Hepatocyte (in vitro differentiated cells): ENCODE measurements at places on chromosomes 2 and 18. TPM values are rescaled to one million over a fixed set of nuclear protein-coding genes. Genes with fewer than 3 reads are reported as not detected.

- H3K36me3 ChIP-seq: no peaks in the 10 kb centered on the region
- peak; percentile 50 for DNase-seq
- no peak overlapping the region for H3K4me3 ChIP-seq
- H3K27ac ChIP-seq: peak overlapping the region; percentile 74
Observed at GRCh38 chr2:215973954-215974699, 39.2 kb downstream of the MREG start.

GRCh38 chr2:122034777-122035176 lies 279.3 kb downstream of the TSN start:
- no peak overlapping the region for H3K4me3 ChIP-seq
- H3K36me3 ChIP-seq: no peaks in the 10 kb centered on the region
- H3K4me1 ChIP-seq: no peaks in the 10 kb centered on the region
- H3K27me3 ChIP-seq: peaks cover 5% of the 10 kb centered on the region
- no peak overlapping the region for H3K27ac ChIP-seq

Gene IL1RL2
- 1.3 TPM in 1 of 2 replicates, not detected in the other for polyA plus RNA-seq

DNA sequence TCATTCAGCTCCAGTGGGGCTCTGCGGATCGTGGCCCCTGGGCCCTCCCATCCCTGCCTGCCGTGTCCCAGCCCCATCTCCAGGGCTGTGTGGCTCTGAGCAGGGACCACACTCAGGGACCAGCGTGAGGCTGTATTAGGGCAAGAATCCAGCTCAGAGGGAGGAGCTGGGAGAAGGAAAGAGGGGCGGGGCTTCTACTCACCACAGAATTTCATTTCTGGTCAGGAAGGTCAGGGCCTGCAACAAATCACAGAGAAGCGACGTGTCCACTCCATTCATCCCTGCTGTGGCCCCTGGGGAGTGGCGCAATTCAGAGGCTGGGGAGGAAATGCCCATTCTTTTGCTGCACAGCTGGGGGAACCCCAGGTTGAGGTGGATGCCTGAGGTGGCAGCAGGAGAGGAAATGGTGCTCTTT lies 828 bp downstream of the CIB4 start:
- H3K27ac ChIP-seq: peak overlapping the region; percentile 31
- H3K27me3 ChIP-seq: peaks cover 5% of the 10 kb centered on the region
- H3K36me3 ChIP-seq: no peaks in the 10 kb centered on the region

GRCh38 chr18:23575309-23575651 lies 11.0 kb downstream of the NPC1 start:
- H3K4me1 ChIP-seq: peaks cover 29% of the 10 kb centered on the region
- peak overlapping the region; percentile 64 for H3K27ac ChIP-seq
- no peaks in the 10 kb centered on the region for H3K27me3 ChIP-seq

- DNase-seq: no peak
- H3K36me3 ChIP-seq: no peaks in the 10 kb centered on the region
- H3K27ac ChIP-seq: no peak overlapping the region
- no peaks in the 10 kb centered on the region for H3K27me3 ChIP-seq
- H3K4me1 ChIP-seq: peaks cover 19% of the 10 kb centered on the region
- H3K4me3 ChIP-seq: no peak overlapping the region
Observed at GRCh38 chr18:49651033-49651432, 89.2 kb downstream of the LIPG start.

Gene UGT1A4
- not detected in 2 replicates for polyA plus RNA-seq

Gene FRZB
- polyA plus RNA-seq: 375 and 534 TPM in 2 replicates

Gene CHMP1B
- polyA plus RNA-seq: 56.6 and 70.1 TPM in 2 replicates

DNA sequence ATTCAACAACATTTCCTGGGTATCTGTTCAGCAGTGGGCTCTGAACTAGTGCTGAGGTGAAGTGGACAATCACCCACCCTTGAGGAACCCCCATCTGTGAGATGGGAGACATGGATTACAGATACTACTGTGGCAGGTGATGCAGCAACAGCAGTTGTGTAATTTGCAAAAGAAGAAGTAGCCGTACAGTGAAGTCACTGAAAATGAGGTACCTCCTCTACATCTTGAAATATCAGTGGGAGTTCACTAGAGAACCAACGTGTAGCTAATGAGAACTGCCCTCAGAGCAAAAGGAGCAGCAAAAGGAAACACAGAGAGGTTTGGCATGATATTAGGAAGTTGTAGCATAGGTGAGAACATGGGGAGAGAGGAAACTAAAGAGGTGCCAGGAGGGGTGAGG lies 41.3 kb downstream of the VSNL1 start:
- H3K4me1 ChIP-seq: no peaks in the 10 kb centered on the region
- no peaks in the 10 kb centered on the region for H3K36me3 ChIP-seq
- no peak overlapping the region for H3K27ac ChIP-seq
- no peaks in the 10 kb centered on the region for H3K27me3 ChIP-seq
- H3K4me3 ChIP-seq: no peak overlapping the region

DNA sequence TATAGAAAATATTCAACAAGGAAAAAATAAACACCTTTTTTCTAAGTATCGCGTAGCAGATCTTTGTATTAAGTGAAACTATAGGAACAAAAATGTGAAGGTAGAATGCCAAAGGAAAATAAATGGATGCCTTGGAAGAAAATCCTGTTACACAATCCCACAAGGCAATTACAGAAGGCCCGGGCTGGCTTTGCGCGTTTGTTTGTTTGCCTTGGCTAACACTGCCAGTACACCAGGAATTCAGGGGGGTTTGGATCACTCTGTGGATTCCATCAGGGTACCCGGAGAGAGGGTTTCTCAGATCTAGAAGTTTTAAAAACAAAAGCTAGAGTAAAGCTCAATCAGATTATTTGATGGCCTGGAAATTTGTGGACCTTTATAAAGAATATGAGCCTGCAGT lies 478.3 kb downstream of the FBXO15 start:
- DNase-seq: no peak
- no peak overlapping the region for H3K27ac ChIP-seq
- H3K27me3 ChIP-seq: no peaks in the 10 kb centered on the region
- H3K4me3 ChIP-seq: no peak overlapping the region
- H3K4me1 ChIP-seq: no peaks in the 10 kb centered on the region

Gene ALLC
- not detected in 2 replicates for polyA plus RNA-seq

- H3K27me3 ChIP-seq: no peaks in the 10 kb centered on the region
- H3K4me1 ChIP-seq: no peaks in the 10 kb centered on the region
- H3K4me3 ChIP-seq: no peak overlapping the region
- no peaks in the 10 kb centered on the region for H3K36me3 ChIP-seq
Observed at GRCh38 chr2:64711252-64711800, 57.6 kb upstream of the SERTAD2 start.

Gene CMPK2
- 2.6 and 4.1 TPM in 2 replicates for polyA plus RNA-seq

Gene EPB41L3
- 20.8 and 22.9 TPM in 2 replicates for polyA plus RNA-seq

GRCh38 chr2:3958969-3959368 lies 255.6 kb downstream of the DCDC2C start:
- no peaks in the 10 kb centered on the region for H3K27me3 ChIP-seq
- no peak overlapping the region for H3K27ac ChIP-seq
- H3K4me1 ChIP-seq: no peaks in the 10 kb centered on the region
- H3K4me3 ChIP-seq: no peak overlapping the region
- no peaks in the 10 kb centered on the region for H3K36me3 ChIP-seq
- no peak for DNase-seq

DNA sequence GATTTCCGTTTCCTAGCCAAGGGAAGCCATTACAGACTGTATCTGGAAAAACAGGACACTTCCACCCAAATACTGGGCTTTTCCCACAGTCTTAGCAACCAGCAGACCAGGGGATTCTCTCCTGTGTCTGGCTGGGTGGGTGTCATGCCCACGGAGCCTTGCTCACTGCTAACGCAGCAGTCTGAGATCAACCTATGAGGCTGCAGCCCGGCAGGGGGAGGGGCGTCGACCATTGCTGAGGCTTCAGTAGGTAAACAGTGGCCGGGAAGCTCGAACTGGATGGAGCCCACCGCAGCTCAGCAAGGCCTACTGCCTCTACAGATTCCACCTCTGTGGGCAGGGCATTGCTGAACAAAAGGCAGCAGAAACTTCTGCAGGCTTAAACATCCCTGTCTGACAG lies 131.1 kb downstream of the KIAA1328 start:
- H3K27me3 ChIP-seq: no peaks in the 10 kb centered on the region
- no peak for DNase-seq
- no peaks in the 10 kb centered on the region for H3K36me3 ChIP-seq
- no peaks in the 10 kb centered on the region for H3K4me1 ChIP-seq
- H3K4me3 ChIP-seq: no peak overlapping the region
- H3K27ac ChIP-seq: no peak overlapping the region

Gene HOXD12
- polyA plus RNA-seq: 3.1 and 3.3 TPM in 2 replicates

Gene ZNF521
- polyA plus RNA-seq: 9.0 and 11.1 TPM in 2 replicates

DNA sequence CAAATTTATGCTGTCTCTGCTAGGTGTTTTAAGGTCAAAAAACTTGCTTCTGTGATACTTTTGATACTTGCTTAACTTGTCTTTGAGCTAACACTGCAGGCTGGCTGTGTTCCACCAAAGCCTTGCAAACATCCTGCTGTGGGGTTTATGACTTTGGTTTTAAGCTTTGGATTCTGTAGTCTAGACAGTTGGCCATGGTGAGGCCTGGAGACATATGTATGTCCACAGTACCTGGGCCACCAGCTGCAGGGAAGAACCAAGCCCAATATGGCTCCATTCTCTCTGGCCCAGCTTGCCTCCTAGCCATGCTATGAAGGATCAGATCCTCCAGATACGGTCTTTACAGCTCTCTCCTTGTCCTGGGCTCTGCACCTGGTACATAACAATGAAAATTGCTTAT lies 113.9 kb downstream of the INO80D start:
- H3K36me3 ChIP-seq: no peaks in the 10 kb centered on the region
- no peaks in the 10 kb centered on the region for H3K27me3 ChIP-seq
- H3K4me1 ChIP-seq: peaks cover 26% of the 10 kb centered on the region
- H3K27ac ChIP-seq: peak overlapping the region; percentile 61
- H3K4me3 ChIP-seq: no peak overlapping the region
- DNase-seq: peak; percentile 40

DNA sequence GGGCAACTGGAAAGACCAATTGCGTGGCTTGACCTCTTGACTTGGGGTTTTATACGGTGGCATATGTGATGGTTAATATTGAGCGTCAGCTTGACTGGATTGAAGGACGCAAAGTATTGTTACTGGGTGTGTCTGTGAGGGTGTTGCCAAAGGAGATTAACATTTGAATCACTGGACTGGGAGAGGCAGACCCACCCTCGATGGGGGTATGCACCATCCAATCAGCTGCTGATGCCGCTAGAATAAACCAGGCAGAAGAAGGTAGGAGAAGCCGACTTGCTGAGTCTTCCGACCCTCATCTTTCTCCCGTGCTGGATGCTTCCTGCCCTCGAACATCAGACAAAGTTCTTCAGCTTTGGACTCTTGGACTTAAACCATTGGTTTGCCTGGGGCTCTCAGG lies 34.2 kb upstream of the YPEL5 start:
- no peak overlapping the region for H3K27ac ChIP-seq
- no peaks in the 10 kb centered on the region for H3K4me1 ChIP-seq
- no peak for DNase-seq
- H3K27me3 ChIP-seq: no peaks in the 10 kb centered on the region
- no peaks in the 10 kb centered on the region for H3K36me3 ChIP-seq

DNA sequence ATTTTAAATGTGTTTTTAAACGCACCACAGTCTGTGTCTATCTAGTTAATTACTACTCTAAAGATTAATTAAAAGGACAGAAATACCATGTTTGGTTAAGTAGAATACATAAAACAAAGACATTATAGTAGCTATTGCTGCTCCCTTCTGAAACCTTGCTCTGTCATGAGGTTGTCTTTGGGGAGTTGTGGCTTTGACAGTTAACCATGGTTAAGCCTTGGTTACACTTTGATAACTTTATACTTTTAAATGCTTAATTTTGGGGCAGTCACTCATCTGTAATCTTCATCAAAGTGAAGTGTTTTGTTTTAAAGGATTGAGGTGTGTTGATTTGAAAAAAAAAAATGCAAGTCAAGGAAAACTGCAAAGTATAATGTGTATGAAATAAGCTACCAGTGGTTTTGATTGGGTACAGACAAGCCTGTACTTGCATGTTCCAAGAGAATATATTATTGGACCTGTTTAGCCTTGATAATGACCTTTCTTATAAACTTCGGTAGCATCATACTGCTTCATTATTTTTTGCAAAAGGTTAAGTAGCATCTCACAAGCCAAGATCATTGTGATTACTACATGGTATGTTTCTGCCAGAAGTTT lies 29.8 kb upstream of the TBR1 start:
- no peaks in the 10 kb centered on the region for H3K36me3 ChIP-seq
- no peak overlapping the region for H3K4me3 ChIP-seq
- no peaks in the 10 kb centered on the region for H3K4me1 ChIP-seq
- no peak overlapping the region for H3K27ac ChIP-seq
- H3K27me3 ChIP-seq: no peaks in the 10 kb centered on the region

DNA sequence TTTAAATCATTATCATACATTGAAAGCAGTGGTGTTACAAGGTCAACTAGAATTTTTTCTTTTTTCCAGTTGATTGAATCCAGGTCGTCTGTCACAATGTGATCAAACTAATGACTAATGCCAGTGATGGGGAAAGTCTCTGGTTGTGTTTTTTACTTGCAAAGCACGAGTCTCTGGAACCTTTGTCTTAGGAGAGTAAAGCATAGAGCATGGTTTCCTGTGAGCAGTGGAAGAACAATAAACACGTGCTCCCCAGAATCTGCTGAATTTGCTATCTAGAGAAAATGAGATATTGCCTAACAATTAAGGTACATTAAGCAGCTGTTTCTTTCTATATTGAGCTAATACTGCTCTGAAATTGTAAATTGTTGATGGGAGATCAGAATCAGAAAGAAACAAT lies 1332.4 kb upstream of the TMEFF2 start:
- DNase-seq: no peak
- H3K27ac ChIP-seq: no peak overlapping the region
- H3K4me3 ChIP-seq: no peak overlapping the region
- H3K4me1 ChIP-seq: no peaks in the 10 kb centered on the region
- no peaks in the 10 kb centered on the region for H3K36me3 ChIP-seq

- no peaks in the 10 kb centered on the region for H3K27me3 ChIP-seq
- peaks cover 8% of the 10 kb centered on the region for H3K4me1 ChIP-seq
- no peak overlapping the region for H3K4me3 ChIP-seq
Observed at GRCh38 chr2:161998857-161999256, 75.2 kb downstream of the DPP4 start.

Gene ZNF396
- polyA plus RNA-seq: 1.6 and 3.4 TPM in 2 replicates

DNA sequence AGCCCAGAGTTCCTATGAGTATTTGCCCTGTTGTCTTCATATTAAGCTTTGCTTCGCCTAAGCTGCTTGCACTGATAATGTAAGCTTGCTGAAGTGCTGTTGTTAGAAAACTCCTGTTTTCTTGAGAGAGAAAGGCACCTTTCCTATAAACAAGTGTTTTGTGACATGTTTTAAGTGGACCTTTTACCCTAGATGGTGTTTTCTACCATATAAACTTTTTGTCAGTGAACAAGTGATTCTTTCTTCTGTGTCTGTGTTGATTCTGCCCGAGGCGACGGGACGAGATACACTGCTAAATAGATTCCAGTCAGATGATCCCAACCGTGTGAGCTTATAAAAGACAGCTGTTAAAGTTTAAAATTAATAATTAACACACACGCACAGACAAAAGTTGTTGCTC lies 24.1 kb downstream of the CABLES1 start:
- H3K27me3 ChIP-seq: no peaks in the 10 kb centered on the region
- DNase-seq: peak; percentile 48
- no peaks in the 10 kb centered on the region for H3K4me1 ChIP-seq
- no peak overlapping the region for H3K4me3 ChIP-seq

GRCh38 chr18:22348521-22349316 lies 69.0 kb downstream of the CTAGE1 start:
- peak; percentile 84 for DNase-seq
- H3K36me3 ChIP-seq: no peaks in the 10 kb centered on the region
- H3K4me3 ChIP-seq: peak overlapping the region; percentile 35
- H3K27me3 ChIP-seq: no peaks in the 10 kb centered on the region
